ENCODE measurements at places on chromosomes 13 and 19.

DNA sequence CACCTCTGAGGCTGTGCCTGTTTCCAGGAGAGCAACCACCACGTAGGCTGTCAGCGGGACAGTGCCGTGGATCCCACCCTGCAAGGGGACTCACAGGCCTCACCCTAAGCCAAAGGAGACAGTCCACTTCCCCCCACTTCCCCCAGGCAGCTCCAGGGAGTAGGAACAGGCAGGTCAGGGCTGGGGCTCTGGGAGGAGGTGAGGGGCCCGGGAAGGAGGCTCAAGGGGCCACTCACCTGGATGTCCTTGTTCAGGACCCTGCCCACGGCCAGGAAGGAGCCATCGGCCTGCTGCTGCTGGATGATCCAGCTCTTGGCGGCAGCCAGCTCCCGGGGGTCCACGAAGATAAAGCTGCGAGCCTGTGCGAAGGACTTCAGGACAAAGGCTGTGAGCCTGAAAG is 25.6 kb downstream of the F2RL3 start:
- no peak for DNase-seq

DNA sequence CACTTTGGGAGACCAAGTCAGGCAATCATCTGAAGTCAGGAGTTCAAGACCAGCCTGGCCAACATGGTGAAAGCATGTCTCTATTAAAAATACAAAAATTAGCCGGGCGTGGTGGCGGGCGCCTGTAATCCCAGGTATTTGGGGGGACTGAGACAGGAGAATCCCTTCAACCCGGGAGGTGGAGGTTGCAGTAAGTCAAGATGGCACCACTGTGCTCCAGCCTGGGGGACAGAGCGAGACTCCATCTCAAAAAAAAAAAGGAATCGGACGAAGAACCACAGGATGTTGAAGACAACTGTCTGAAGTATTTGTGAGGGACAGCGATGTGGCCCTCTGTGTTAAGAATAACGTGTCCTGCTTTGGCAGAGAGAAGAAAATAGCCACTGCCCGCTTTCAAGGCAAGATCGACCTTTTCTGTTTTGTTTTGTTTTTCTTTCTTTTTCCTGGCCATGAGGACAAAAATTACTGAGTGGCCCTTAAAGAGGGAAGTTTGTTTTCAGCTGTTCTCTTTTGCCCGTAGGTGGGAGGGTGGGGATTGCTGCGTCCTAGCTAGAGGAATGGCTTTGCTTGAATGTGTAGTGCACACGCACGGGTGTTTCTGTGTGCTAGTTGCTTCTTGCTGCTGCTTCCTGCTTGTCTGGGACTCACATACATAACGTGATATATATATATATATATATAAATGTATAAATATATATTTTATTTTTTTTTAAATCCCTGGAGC is 6.2 kb upstream of the PRKCG start:
- no peak for DNase-seq

- no peak for DNase-seq
Measured at GRCh38 chr19:19321141-19321577, 530 bp downstream of the MAU2 start.

- DNase-seq: peak; percentile 8
Measured at GRCh38 chr13:50244355-50244712, 229.1 kb downstream of the KCNRG start.

GRCh38 chr19:42086188-42086736 is 10.3 kb downstream of the ZNF574 start:
- no peak for DNase-seq

Measured in heart right ventricle (tissue), 16 donors.